ENCODE measurements at places on chromosomes 1 and 21.
A peak's percentile ranks its signal among the peaks of the same experiment; 100 is the strongest.

GRCh38 chr1:16153096-16153998, 2.5 kb downstream of the EPHA2 start:
- no peak for DNase-seq

DNA sequence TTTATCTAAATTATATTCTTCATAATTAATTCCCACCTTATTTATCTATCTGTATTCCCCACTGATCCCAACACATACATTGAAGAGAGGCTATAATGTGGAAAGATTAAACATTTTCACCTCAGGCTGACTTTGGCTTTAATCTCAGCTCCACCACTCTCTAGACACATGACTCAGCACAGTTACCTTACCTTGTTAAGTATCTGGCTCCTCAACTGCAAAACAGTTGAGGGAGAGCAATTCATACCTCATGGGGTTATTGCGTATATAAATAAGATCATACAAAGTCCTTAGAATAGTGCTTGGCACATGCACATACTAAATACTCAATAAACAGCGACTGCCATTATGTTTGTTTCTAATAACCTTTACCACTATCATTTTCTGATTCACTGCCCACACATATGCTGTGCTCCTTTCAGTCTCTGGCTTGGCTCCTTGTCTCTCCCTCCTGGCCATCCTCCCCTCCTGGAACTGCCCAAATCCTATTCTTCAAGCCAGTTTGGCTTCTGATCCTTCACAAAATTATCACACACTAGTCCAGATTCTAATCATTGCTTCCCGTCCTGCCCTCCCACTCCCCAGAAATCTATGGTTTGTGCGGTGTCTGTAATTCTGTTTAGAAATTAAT, 50.1 kb downstream of the BCL9 start:
- no peak for DNase-seq

DNA sequence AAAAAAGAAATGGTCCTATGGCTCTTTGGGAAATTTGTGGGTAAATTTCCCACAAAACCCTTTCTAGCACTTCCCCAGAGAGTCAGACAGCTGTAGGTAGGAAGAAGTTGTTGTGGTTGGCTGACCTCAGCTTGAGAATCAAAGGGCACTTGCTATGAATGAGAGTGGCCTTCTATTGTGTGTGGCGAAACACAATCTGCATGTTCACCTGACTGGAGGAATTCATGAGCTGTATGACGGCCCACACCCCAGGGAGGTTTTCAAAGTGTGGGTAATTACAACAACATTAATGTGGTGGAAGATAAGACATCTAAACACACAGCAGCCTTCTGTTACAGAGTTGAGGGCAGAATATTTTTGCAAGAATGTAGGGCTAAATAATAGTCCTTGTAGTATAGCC, 38.8 kb downstream of the NGF start:
- no peak for DNase-seq

GRCh38 chr1:56452027-56453011, 127.0 kb downstream of the PLPP3 start:
- DNase-seq, result peak; percentile 11

GRCh38 chr1:220748089-220748934, at the start of gene MTARC2:
MTARC2 (plus strand) TSS chr1:220748322; CDS start chr1:220748532, 210 bp downstream.
- peak; percentile 83 for DNase-seq
